ENCODE measurements at places on chromosomes 7 and 10. TPM values are rescaled to one million over a fixed set of nuclear protein-coding genes. Genes with fewer than 3 reads are reported as not detected.

- DNase-seq = peak; percentile 81
Measured at GRCh38 chr10:117609095-117609795, 66.7 kb downstream of the EMX2 start.

- no peak for DNase-seq
Measured at GRCh38 chr10:126230587-126230986, 157.7 kb downstream of the ADAM12 start.

- DNase-seq = no peak
Measured at GRCh38 chr10:21213381-21213780, 312.1 kb downstream of the SKIDA1 start.

DNA sequence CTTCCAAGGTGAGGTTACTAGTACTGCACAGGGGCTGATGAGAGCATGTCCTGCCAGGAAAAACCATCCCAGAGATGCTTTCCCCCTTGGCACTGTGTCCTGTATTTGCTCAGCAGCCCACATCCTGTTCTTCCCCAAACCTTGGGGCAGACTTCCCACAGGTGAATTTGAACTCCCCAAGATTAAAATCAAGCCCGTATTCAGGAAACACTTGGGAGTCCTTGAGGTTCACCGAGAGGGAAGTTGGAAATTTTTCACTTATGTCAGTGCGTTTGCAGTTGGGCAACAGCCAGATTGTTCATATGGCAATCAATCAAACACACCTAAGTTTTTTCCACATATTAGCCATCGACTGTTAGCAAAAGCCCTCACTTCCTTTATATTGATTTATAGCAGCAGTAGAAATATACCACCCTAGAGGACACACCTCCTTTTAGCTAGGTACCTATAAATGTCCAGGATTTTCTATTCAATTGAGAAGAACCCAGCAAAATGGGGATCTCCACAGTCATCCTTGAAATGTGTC lies at the start of gene DMBT1:
DMBT1 (plus strand) TSS at position 476 of the 526 bp plus-strand sequence; CDS start at position 493, 17 bp downstream.
- DNase-seq = no peak

The ELAPOR2 gene
- total RNA-seq = 8.0 TPM

The BMPER gene
- 0.53 TPM for total RNA-seq

The SFMBT2 gene
- total RNA-seq = 3.3 TPM

DNA sequence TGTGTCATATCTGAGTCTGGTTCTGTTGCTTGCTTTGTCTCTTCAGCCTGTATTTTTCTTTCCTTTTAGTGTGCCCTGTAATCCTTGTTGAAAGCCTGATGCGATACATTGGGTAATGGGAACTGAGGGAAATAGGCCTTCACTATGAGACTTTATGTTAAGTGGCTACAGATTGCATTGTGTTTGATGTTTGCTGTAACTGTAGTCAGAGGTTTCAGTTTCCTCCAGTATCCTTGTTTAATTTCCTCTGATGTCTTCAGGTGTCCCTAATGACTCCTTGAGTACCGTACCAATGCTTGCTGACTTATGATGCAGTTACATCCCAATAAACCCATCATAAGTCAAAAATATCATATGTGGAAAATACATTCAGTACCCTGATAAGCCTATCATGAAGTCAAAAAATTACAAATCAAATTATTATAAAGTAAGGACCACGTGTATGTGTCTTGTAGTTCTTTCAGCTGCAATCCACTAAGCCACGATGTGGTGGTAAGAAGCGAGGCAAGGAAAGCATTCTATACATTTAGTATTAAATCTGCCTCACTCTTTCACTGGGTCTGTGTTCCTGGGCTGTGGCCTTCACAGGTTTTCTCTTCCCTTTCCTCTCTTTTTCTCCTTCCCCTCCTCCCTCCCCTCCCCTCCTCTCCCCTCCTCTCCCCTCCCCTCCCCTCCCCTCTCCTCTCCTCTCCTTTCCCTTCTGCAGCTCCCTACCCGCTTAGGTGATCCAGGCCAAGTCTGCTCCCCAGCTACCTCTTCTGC lies 13.3 kb upstream of the GIMAP6 start:
- no peak for DNase-seq

- DNase-seq = no peak
Measured at GRCh38 chr10:101018118-101018599, 12.8 kb downstream of the PDZD7 start.

DNA sequence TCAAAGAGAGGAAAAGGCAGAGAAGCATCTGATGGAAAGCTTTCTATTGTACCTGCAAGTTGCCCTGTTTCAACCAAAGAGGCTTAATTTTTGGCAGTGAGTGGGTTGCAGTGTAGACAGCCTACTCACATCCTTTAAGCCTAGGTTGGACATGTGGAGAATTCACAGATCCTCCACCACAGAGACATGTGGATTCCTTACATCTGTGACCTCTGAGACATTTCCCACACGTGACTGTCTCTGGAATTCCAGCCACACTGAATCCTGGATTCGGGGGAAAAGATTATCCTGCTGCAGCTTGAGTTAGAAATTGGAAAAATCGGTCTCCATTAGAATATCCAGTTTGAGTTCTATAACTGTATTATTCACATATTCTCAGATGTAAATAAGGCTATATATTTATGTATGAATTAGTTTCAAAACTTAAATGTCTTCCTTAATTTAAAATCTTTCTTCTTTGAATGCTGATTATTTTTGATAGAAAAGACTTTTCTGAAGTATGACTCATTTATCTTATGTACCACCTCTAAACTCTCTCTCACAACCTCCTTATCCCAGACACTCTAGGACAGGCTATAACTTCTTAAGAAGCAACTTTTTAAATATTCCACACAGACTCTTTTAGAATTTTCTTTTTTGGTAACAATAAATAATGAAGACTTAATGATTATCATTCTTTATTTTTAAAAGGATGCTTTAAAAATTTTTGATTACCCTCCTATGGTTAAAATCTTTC lies 123.3 kb downstream of the TWIST1 start:
- DNase-seq = no peak

DNA sequence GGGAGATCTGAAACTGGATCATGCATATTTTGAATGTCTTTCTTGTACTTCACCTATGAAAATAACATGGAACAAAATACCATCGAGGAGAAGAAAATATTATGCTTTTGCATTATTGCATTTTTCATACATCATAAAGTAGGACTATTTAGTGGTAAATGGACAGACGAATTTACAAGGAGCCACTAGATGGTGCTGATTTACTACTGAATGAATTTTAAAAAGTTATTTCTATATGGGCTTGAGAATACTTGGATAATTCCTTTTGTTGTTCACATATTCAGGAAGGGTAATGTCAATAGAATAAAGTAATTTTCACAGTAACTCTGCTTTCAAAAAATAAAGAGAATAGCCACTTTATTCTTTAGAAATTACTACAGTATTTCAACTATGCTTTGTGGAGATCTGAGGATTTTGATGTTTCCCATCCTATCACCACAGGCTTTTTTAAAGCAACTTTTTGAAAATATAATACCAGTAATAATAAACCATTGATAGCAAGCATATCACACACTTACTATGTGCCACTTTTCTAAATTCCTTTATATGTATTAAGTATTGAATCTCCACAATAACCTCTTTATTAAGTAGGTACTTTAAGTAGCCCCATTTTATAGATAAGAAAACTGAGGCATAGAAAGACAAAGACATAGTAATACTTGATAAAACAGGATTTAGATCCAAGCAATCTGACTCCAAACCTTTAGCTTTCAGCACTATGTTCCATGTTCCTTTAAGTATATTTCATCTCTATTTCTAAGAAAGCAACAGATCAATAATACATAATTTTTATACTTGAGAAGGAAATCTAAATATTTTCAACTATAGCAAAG lies 38.6 kb downstream of the NEBL start:
- DNase-seq = no peak

The SKIDA1 gene
- 1.4 TPM for total RNA-seq

- DNase-seq = no peak
Measured at GRCh38 chr7:43155636-43156035, 43.2 kb downstream of the HECW1 start.

DNA sequence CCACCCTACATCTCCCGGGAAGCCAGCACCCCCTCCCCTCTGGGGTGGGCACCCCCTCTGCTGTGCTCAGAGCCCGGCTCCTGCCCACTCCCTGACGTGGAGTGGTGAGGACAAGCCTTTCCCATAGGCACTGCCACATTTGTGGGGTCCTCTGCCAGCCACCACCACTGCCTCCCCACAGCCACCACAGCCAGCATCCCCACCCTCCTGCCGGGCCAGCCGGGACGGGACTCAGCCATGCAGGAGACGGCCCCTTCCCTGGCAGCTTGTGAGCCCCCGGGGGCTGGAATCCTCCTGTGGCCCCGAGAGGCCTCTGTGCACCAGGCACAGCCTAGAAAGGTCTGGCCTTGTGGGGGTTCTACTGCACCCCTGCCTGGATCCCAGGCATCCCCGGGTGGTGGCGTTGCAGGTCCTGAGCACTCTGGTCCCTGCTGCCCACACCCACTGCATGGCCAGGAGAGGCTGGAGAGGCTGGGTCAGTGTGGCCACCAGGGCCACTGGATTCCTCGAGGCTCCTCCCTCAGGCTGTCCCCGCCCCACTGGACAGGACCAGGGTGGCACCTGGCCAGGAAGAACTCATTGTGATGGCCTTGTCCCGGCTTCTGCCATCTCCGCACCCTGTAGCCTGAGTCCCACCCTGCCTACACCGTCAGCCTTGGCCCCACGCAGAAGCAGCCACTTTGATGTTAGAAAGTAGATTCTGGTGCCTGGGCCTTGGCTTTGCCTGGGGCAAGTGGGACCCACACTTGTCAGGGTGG lies 148.0 kb downstream of the EBF3 start:
- DNase-seq = no peak

GRCh38 chr10:48247680-48248079 lies 26.8 kb downstream of the FRMPD2 start:
- peak; percentile 43 for DNase-seq

The WDFY4 gene
- 0.91 TPM for total RNA-seq

The ACTR3C gene
- total RNA-seq = 12.3 TPM

DNA sequence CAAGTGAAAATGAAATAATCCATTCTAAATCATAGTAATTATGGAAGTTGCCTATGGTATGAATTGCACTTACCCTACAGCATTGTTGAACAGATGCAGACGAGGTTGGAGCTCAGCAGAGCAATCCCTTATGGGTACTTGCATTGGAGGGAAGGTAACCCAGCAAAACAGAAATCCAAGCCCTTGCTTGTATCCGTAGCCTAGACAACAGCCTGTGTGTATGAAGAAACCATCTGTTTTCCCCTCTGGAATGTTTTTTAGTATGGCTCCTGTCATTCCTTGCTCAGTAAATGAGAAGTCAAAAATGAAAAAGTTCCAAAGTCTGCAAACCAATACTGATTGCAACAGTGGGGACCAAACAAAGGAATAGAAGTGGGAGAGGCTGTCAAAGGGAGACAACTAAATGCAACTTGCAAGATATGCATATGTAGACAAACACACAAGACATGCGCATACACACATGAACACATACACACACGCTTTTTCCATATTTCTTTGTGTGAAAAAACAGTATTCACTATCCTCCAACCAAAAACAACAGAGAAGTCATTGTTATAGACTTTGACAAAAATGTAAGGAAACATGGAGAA lies 260.8 kb downstream of the DYNC1I1 start:
- DNase-seq = no peak

The NCF1 gene
- total RNA-seq = not detected

- peak; percentile 90 for DNase-seq
Measured at GRCh38 chr7:43647673-43648472, 65.0 kb downstream of the STK17A start.

The GFRA1 gene
- 44.5 TPM for total RNA-seq

GRCh38 chr10:4771554-4772201 lies 54.3 kb upstream of the AKR1E2 start:
- DNase-seq = no peak

DNA sequence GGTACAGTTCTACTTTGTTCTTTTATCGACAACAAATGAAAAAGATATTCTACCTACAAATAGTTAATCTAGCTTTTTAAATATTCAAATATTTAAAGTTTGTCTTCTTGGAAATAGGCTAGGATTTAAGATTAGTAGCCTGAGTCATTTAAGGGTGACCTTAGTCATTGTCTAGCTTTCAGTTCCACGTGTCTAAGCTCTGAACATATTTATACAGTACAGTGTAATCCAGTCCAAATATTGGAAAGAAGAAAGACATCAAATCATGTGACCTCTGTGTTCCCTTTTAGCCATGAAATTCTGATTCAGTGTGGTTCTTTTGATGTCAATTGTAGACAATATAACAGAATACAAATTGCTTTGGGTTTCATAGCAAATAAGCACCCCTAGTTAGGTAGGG lies 121.1 kb downstream of the MALRD1 start:
- no peak for DNase-seq

GRCh38 chr7:108358553-108358952 lies 97.7 kb downstream of the NRCAM start:
- DNase-seq = no peak

The BICC1 gene
- 7.4 TPM for total RNA-seq

- no peak for DNase-seq
Measured at GRCh38 chr10:70566515-70567290, 35.8 kb downstream of the PRF1 start.

- DNase-seq = no peak
Measured at GRCh38 chr7:107404740-107405537, 64.9 kb upstream of the GPR22 start.

- DNase-seq = peak; percentile 36
Measured at GRCh38 chr10:69124563-69125268, 738 bp downstream of the VPS26A start.

DNA sequence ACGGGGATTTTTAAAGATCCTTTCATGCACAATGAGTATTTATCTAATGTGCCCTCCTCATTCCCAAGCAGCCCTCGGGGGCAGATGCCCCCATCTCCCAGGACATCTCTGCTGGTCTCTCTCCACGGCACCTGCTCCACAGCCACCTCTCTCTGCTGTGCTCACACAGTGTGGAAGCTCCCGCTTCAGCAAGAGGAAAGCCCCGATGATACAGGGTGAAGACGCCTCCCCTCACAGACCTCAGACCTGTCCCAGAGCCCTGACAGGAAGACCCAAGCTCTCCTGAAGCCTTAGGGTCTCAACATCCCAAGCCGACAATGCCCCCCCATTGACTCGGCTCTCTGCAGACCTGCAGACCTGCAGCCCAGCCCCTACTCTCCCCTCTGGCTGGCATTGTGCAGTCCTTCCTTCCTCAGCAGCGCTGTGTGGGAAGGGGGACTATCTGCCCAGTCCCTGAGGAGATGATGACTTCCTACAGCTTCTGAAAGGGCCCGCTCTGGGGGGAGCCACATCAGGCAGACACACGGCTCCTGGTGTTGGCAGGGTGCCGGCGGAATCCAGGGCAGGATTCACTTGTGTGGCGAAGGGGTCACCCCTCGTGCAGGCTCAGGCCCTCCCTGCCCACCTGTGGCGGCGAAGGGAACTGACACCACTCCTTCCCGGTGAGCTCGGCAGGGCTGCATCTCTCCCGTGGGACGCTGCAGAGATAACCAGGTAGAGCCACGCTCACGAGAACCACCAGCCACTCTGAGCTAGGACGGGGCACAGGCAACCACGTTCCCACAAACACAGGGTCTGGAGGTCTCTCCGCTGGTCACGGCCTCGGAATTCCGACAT lies 61.8 kb downstream of the PTPRN2 start:
- no peak for DNase-seq

- no peak for DNase-seq
Measured at GRCh38 chr7:117019287-117019686, 66.0 kb downstream of the ST7 start.

The SSBP1 gene
- 87.5 TPM for total RNA-seq

All from lower leg skin (tissue), 4 donors.